Stimulated activated CD8-positive, alpha-beta memory T cell treated with anti-CD3 and anti-CD28 coated beads, Interleukin-4, amount 100 ng/mL, for 1 hour (primary cell): ENCODE measurements at places on chromosomes 7 and 10.
A peak's percentile ranks its signal among the peaks of the same experiment; 100 is the strongest.

- no peak for DNase-seq
These were observed 26.3 kb upstream of the COMTD1 start for GRCh38 chr10:75261813-75262705.

GRCh38 chr10:114538181-114538906 is 119.7 kb downstream of the ABLIM1 start:
- DNase-seq = peak; percentile 18

DNA sequence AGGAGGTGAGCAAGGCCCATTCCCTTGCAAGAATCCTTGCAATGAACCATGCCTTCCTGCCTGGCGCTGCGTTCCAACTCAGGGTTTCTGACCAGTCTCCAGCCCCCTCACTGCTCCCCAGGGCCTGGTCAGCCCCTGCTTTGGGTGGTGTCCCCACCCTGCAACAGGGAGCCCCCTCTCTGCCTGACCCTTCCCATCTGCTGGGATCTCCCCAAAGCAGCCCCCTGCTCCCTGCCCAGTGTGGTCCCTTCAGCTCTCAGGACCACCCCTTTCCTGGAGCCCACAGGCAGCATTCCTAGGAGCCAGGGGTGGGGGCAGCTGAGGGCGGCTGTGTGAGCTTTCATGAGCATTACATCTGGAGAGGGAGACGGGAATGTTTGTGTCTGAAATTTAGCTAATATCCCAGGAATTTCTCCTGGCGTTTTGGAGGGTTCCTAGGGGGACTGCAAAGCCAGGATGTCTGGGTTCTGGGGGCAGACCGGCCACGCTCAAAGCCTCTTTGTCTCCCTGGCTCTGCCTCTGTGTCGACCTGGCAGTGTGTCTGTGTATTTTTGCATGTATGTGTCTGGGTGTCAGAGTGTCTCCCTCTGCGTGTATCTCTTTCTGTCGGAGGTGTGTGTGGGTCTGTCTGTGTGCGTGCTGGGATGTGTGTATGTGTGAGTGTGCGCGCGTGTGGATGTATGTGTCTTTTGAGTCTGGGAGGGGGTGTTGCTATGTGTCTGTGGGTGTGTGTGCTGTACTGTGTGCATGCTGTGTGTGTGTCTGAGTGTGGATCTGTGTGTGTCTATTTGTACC is 300.5 kb upstream of the ZMIZ1 start:
- DNase-seq = no peak

GRCh38 chr7:15305002-15305600 is 256.7 kb downstream of the AGMO start:
- no peak for DNase-seq

DNA sequence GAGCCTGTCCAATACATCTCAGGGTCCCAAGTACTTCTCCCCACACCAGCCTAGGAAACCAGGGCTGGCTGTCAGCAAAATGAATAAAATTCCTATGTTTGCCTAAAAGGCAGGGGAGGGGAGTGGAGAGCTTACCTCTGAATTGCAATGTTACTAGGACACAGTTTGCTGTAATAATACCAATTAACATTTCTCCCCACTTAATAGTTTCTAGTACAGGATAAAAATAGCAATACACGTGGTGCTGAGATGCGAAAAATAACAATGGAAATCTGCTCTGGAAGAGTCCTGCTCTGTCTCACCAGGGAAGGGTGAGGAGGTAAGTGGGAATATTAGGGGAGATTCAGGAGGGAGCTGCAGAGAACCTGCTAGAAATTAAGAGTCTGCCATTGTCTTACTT is 112.3 kb downstream of the PLXNA4 start:
- DNase-seq = no peak
